ENCODE measurements at places on chromosomes 6 and 20.

GRCh38 chr6:46898006-46898405, 23.7 kb downstream of the ADGRF5 start:
- DNase-seq: no peak

DNA sequence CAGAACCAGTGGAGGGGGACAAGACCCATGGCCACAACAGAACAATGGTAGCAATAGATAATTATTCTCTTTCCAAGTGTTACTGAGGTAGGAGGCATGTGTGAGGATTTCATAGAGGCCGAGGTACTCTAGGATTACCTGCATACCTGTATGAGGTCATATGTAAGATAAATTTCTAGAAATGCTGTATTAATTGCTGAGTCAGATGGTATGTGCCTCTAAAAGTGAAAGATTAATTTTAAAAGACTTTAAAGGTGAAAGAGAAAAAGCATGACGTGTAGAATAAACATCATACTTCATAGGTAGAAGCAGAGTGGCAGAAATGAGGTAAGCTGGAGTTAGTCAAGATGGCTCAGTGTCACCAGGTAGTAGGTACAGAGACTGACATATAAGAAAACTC, 51.6 kb downstream of the ZHX3 start:
- no peak for DNase-seq

- DNase-seq: no peak
Observed at GRCh38 chr20:57189713-57190112, 76.7 kb downstream of the BMP7 start.

DNA sequence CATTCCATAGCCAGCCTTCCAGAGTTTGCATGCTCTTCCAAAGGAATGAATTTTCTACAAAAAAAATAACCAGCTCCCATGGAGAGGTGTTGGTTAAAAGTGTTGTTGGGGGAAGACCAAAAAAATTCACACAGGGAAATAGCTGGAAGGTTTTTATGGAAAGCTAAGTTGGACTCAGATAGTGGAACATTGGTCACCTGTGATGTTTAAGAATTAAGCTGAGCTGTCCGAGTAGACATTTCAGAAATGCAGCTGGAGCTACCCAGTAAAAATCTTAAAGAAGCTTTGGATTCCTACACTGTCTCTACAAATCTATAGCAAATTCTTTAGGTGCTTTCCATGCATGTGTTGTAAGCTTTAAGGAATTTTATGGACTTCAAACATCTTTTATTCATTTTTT, 155.5 kb downstream of the THBS2 start:
- no peak for DNase-seq

GRCh38 chr20:17343656-17344452, 117.0 kb downstream of the PCSK2 start:
- DNase-seq: no peak

GRCh38 chr6:53005663-53006250, 10.7 kb upstream of the GSTA4 start:
- DNase-seq: no peak

GRCh38 chr6:118317581-118318563, 230.2 kb upstream of the PLN start:
- DNase-seq: no peak

GRCh38 chr6:149961728-149962425, 1.9 kb upstream of the ULBP1 start:
- DNase-seq: no peak

GRCh38 chr20:25280574-25281535, 33.0 kb downstream of the PYGB start:
- no peak for DNase-seq

DNA sequence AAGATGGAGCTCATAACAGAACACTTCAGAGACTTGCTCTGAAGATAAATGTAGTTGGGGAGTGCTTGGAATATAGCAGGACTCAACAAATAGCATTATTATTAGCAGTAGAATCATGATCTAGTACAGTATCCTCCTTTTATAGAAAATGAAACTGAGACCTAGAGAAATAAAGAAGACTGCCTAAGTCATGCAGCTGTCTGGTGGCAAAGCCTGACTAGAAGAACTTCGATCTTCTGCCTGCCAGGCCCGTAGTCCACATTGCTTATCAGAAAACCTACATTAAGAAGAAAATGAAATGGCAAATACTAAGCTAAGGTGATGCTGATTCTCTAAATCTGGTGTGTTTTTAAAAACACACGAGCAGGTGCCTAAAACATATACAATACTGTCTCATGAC, 46.4 kb upstream of the DST start:
- no peak for DNase-seq

DNA sequence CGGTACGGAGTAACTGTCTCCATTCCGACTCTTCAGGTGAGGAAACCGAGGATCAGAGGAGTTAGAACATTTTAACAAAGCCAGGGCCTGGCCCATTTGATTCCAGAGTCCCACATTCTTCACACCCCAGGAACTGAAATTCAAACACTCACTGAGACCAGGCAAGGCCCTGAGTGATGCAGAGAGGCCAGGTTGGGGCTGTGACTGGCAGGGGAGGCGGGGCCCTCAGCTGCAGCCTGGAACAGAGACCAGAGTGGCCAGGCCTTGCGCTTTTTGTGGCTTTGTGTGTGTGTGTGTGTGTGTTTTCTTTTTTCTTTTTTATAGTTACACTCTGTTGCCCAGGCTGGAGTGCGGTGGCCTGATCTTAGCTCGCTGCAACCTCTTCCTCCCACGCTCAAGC, 57.2 kb downstream of the BCAS4 start:
- DNase-seq: no peak

- no peak for DNase-seq
Observed at GRCh38 chr20:9344083-9344920, 170.1 kb upstream of the LAMP5 start.

GRCh38 chr20:50308513-50309279, 118.1 kb downstream of the CEBPB start:
- no peak for DNase-seq

GRCh38 chr6:113847447-113847846, 9.7 kb upstream of the MARCKS start:
- no peak for DNase-seq

DNA sequence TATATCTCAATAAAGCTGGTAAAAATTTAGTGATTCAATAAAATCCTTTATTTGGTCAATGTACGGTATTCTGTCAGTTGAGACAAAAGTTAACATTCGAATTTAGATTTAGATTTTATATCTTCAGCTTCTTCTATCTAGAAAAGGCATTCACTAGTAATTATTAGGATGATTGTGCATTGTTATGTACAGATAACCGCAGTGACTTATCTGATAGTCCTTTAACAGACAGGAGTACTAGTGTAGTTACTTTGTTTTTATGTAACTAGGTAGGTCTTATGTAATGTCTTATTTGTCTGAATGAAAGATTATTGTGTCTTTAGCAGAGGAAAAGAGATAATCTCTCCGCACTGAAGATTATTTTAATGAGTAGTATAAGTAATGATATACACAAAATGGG, 31.3 kb downstream of the TRIM27 start:
- DNase-seq: no peak

- no peak for DNase-seq
Observed at GRCh38 chr6:20909621-20910020, 375.4 kb downstream of the CDKAL1 start.

DNA sequence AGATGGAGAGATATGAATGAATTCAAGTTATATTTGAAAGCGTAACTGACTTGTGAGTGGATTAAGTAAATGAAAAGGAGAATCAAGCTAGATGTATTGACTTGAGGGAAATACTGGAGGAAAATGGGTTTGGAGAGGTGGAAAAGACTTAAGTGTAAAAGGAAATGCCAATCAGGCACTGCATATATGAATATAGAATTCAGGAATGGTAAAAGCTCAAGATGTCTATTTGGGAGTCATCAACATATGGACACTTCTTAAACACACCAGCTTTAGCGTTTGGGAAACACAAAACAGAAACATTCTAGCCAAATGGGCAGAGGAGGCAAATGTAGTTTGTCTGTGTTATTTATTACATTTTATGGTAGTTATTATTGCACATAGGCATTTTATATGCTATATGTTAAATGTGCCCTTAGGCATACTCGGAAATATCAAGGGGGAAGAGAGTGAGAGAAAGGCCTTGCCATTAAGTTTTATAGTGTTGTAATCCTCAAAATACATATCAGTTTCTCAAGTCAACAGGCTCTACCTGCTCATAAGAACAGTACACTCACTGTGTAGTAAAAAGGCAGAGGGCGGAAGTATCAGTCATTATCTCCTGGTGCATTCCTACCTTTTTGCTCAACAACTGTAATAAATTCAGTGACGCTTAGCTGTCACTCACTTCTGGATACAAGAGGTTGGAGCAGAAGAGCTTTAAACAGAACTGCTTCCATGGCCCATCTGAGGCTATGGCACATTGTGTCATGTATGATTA, 33.7 kb upstream of the ME1 start:
- no peak for DNase-seq

DNA sequence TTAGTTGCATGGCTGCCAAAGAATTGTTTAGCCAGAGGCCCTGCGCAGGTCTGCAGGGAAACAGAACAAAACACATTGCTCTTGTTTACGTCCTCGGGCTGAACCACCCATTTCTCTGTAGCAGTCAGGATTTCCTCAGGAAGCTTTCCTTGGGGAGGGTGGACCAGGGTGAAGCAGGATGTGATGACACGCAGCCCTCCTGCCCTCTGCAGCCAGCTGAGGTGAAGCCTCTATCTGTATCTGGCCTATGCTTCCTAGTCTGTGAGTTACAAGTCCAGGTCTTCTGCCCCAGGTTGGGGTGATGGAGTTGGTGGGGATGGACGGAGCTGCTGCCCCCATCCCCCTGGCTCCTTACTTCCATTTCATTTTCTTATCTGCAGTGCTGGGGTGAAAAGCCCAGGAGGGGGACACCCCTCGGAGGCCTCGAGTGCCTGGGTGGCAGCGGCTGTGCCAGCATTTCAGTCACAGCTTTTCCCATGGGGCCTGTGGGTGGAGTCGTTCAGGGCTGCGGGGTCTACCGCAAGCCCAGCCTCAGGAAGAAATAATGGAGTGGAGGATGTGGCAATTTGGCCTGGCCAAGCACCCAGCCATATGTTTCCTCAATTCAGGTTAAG, 24.9 kb downstream of the SASH1 start:
- no peak for DNase-seq

DNA sequence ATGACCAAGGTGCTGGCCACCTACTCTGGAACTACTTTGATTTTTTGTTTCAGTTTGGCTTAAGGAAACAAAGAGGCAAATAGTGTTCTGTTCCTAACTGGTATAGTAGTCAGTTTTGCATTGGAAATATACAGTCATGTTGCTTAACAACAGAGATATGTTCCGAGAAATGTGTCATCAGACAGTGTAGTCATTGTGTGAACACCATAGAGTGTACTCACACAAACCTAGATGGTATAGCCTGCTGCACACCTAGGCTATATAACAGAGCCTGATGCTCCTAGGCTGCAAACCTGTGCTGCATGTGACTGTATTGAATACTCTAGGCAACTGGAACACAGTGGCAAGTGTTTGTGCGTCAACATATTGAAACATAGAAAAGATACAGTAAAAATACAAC, 80.4 kb downstream of the ARID1B start:
- DNase-seq: no peak

- DNase-seq: no peak
Observed at GRCh38 chr6:149766156-149766769, 16.7 kb downstream of the PCMT1 start.

- no peak for DNase-seq
Observed at GRCh38 chr6:125201961-125202729, 48.6 kb downstream of the TPD52L1 start.

DNA sequence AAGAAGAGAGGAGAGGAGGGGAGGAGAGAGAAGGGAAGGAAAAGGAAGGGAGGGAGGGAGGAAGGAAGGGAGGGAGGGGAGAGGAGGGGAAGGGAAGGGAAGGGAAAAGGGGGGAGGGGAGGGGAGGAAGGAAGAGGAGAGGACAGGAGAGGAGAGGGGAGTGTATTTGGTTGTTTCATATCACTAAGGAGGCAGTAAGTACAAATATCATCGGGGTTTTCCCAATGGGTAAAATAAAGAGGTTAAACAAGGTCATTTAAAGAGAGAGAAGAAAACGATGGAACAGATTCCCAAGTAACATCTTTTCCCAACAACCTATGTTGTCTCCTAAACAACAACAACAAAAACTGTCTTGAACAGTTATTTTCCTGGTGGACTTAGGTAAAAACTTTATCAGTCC, 43.6 kb downstream of the MBOAT1 start:
- no peak for DNase-seq

- DNase-seq: no peak
Observed at GRCh38 chr6:161568885-161569456, 295.1 kb upstream of the AGPAT4 start.

DNA sequence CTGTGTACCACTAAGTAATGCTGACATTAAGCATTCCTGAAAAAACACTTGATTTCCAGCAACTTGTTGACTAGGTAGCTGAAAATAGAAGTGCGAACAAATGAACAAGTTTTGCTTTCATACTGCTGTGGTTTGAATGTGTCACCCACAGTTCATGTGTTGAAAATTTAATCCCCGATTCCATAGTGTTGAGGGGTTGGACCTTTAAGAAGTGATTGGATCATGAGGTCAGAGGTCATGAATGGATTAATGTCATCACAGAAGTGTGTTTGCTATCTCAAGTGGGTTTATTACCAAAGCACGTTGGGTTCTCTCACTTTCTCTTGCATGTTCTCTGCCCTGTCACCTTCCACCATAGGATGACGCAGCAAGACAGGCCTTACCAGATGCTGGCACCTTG, 568.5 kb downstream of the UTRN start:
- DNase-seq: no peak

GRCh38 chr6:39887692-39888450, 46.4 kb downstream of the MOCS1 start:
- DNase-seq: no peak

GRCh38 chr20:19701429-19701828, 56.6 kb upstream of the RIN2 start:
- DNase-seq: no peak

DNA sequence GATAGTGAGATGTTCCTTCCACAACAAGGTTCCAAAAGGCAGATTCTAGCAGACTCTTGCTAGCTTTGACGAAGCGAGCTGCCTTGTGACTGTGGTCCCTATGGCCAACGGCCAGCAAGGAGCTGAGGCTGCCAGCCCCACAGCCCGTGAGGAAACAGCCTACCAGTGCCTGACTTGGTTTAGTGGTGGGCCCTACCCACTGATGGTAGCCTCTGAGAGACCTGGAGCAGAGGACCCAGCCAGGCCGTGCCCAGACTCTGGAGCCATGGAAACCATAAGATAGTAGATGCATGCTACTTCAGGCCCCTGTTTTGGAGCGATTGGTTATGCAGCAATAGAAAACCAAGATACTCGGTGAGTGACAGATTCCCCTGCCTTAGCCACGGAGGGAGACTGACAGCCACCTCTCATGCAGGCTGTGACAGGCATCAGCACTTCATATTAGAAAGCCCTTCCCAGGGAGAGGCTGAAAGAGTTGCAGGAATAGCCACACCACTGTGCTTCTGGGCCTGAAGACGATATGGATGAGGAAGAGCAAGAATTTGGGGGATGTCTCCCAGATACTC, 19.2 kb downstream of the PSMG4 start:
- no peak for DNase-seq

- DNase-seq: no peak
Observed at GRCh38 chr20:53322651-53323050, 271.0 kb downstream of the ZNF217 start.

GRCh38 chr20:56871691-56872090, 242.6 kb downstream of the TFAP2C start:
- DNase-seq: no peak

All from NCI-H1436 treated with DMSO at 0.1 percent for 48 hours (cell line).